ENCODE measurements at places on chromosomes 2 and 18.

- no peak for DNase-seq
Measured at GRCh38 chr18:581096-581495, 916 bp downstream of the CETN1 start.

GRCh38 chr2:168422584-168422983 is 33.5 kb upstream of the CERS6 start:
- no peak for DNase-seq

DNA sequence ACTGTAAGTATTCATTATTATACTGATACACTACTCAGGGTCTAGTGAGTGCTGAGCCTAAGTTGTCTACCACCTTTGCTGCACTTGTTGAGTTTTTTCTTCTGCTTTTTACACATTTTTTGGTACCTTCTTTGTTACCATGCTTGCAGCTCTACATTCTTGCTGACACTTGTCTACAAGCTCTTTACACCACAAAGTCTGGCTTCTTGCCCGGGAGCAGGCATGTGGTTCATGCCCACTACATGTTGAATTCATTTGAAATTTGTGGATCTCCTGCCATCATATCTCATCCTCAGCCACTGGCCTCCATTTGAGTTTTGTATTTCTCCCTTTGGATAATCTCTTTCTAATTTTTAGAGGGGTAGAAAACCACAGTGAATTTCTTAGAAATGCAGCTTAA is 29.9 kb downstream of the IL18R1 start:
- no peak for DNase-seq

DNA sequence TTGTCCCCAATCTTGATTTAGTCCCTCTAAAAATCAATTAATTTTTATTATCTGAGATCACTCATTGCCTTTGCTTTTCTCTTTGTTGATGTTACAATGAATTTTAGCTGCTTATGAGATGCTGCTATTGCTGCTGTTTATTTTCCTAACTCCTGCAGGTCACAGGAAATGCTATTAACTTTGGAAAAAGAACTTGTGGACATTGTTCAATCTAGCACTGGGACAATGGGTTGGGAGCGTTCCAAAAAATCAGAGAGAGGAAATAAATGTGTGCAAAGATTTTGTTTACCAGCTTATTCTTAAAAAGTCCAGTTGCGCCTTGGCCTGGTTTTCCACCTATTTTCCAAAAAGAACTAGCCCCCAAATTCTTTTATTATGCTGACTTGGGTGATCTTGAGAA is 268.3 kb downstream of the PTH2R start:
- no peak for DNase-seq

GRCh38 chr2:240915526-240916341 is 9.6 kb downstream of the CROCC2 start:
- no peak for DNase-seq

DNA sequence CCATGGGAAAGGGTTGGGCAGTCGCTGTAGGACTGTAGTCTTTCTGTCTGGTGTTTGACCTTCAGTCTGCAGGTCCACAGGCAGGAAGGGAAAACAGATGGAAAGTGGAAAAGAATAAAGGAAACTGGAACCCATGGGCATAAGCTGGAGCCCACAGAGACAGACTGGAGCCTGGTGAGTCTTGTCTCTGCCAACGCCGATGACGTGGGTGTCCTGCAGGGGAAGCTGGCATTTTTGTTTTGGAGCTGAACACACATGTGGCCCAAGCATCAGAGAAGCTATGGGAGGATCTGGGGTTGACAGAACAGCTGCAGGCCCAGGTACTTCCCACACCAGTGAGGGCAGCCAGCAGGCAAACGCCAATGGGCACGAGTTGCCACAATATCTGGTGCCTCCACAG is 28.2 kb upstream of the SOCS6 start:
- DNase-seq, result no peak

GRCh38 chr2:75540994-75541393 is 19.7 kb downstream of the EVA1A start:
- DNase-seq, result no peak

- DNase-seq, result no peak
Measured at GRCh38 chr2:157325786-157326185, at the start of gene ERMN. Gene ERMN (minus strand): TSS chr2:157325824. CDS start chr2:157325642, 182 bp downstream.

- DNase-seq, result no peak
Measured at GRCh38 chr18:45378933-45379332, 236.3 kb upstream of the SLC14A2 start.

- no peak for DNase-seq
Measured at GRCh38 chr2:165471349-165471950, 2.0 kb downstream of the CSRNP3 start.

- peak; percentile 25 for DNase-seq
Measured at GRCh38 chr18:59900222-59901128, 679 bp downstream of the PMAIP1 start.

GRCh38 chr2:146874260-146874658 is 970.6 kb upstream of the ACVR2A start:
- DNase-seq, result no peak

GRCh38 chr2:102241616-102242305 is 54.9 kb downstream of the IL1RL2 start:
- no peak for DNase-seq

Data from activated CD4-positive, CD25-positive, alpha-beta regulatory T cell (primary cell).